Subcutaneous adipose tissue (tissue), 4 donors: ENCODE measurements at places on chromosomes 2 and 18. TPM values are rescaled to one million over a fixed set of nuclear protein-coding genes. Genes with fewer than 3 reads are reported as not detected.

TMEM200C gene
- not detected for total RNA-seq

IRS1 gene
- 29.6 TPM for total RNA-seq

AFF3 gene
- total RNA-seq = 5.7 TPM

DTNA gene
- total RNA-seq = 16.0 TPM

DNER gene
- 3.1 TPM for total RNA-seq

NBAS gene
- total RNA-seq = 46.9 TPM
